ENCODE measurements at places on chromosomes 1 and 21.
A peak's percentile ranks its signal among the peaks of the same experiment; 100 is the strongest.

DNA sequence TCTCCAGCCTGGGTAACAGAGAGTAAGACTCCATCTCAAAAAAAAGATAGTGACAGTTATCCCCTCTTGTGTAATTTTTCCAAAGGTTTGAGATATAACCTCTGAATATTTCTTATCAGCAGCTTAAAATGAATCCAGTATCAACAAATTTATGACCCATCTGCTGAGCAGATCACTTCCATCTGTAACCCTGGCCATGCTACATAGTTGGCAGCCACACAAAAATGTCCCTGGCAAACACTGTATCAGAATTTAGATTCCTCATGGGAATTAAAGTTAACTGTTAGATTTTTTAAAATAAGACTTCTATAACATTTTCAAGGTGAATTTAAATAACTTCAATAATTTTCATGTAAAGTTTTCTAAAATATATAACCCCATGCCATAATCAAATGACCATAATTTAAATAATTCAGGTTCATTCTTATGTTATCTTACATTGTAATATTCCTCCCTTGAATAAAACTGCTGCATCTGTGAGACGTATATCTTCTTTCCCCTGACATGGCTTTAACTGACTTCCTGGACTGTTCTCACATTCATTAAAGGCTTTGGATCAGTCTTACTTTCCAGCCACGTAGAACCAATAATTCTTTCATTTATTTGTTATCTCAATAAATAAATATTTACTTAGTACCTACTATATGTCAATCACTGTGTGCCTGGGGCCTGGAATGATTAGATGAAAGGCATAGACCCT lies 5.3 kb upstream of the PRPF38B start:
- no peak for DNase-seq

GRCh38 chr1:156246241-156246780 lies 1.5 kb downstream of the PAQR6 start:
- DNase-seq: no peak

- DNase-seq: no peak
Observed at GRCh38 chr1:119840745-119841144, 29.5 kb upstream of the REG4 start.

DNA sequence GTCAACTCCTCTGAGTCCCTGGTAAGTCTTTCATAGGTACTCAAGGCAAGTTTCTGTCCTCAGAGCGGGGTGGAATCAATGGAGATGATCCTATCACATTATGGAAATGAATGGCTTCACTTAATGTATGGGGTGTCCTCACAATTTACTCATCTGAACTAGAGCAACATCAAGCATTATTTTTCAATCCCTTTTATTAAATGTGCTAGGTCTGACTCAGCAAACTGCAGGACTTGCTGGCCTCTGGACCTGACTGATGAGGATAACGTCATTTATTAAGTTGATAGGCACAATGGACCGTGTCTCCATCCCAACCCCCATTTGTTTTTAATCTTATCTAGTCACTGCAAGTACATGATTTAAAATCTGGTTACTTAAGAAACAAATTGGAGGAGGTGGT lies 259.2 kb downstream of the NUF2 start:
- DNase-seq: no peak

- no peak for DNase-seq
Observed at GRCh38 chr1:169094897-169095569, 11.5 kb upstream of the ATP1B1 start.

GRCh38 chr1:1906185-1907097 lies 8.6 kb upstream of the CALML6 start:
- peak; percentile 39 for DNase-seq

DNA sequence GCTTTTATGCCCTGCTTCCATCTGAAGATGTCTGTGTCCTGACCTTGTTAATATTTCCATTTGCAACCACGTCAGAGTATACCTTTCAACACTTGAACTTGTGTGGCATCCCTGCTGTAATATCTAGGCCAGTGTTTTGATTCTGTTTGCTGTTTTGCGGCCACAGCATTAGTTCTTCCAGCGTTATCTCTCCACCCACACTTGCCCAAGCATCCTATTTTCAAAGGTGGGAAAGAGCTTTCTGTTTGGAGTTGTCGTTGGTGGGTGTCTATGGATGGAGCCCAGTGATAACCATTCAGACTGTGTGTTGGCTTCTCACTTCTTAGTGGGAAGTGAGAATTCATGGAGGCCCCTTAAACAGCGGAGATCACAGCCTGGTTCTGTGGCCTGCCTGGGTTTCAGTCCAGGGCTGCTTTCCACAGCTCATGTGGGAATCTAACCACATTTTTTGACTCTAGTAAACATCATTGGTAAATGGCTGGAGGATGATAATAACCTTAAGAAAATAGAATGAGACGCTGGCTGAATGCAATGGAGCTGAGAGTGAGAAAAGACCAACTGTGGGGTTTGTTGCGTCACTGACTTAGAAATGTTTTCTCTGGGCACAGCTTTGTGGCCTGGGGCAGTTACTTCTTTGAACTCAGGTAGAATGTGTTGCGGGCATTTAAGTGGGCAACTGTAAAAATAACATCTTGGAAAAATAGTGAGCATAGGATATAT lies 7.6 kb downstream of the TENT5C start:
- no peak for DNase-seq

DNA sequence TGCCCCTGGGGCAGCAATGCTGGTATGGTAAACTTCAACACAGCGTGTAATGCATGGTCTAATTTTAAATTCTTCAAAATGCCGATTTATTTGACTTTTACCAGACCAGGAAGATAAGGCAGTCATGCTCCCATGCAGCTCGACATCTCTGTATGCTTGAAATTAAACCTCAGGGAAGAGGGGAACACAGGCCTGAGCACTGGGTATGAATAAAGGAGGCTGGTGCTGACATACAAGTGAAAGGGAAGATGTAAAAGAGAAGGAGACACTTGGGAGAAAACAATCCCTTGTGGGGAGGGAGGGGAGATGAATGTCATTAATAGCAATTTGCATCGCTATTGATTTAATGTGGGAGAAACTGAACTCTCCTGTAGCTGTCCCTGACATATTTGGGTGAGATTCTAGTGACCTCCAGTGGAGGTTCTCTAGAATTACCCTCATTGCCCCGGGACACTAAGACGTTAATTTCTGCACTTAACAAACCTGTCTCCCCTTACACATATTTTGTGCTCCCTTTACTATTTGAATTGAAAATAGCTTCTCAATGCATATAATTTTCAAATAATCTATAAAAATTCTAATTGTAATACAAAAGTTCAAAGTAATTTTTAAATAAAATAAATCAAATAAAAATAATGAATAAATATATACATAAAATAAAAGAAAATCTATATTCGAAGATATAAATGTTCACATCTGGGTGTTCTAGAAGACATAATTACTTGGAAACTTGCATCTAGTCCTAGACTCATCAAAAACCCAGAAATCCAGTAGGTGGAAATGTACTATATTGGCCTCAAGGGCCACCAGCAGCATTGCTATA lies 283.1 kb downstream of the LMX1A start:
- DNase-seq: no peak

DNA sequence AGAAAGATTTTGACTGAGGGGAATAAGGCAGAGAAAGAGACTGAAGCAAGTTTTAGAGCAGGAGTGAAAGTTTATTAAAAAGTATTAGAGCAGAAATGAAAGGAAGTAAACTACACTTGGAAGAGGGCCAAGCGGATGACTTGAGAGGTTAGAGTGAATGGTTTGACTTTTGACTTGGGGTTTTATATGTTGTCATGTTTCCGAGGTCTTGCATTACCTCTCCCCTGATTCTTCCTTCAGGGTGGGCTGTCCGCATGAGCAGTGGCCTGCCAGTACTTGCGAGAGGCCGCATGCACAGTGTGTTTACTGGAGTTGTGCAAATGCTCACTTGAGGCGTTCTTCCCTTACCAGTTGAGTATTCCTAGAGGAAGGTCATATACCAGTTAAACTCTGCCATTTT lies 13.0 kb upstream of the DENND2D start:
- no peak for DNase-seq

GRCh38 chr1:203152158-203153034 lies 23.2 kb downstream of the MYBPH start:
- DNase-seq: no peak

DNA sequence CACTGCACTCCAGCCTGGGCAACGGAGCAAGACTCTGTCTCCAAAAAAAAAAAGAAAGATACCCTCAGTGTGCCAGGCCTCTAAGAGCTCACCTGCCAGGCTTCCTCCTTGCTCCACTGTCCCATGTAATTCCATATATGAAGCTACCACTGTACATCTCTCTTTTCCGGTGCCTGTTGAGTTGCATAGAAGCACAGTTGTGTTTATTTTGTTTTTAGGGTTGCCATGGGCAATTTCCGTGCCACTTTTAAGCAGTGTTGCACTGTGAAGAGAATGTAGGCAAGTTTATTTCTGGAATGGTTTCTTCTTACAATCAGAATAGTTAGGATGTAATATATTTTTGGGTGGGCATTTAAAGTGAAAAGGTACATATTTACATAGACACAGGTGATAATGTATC lies 23.3 kb downstream of the MR1 start:
- DNase-seq: no peak

GRCh38 chr1:6417961-6418667 lies 1.6 kb downstream of the HES2 start:
- DNase-seq: no peak

DNA sequence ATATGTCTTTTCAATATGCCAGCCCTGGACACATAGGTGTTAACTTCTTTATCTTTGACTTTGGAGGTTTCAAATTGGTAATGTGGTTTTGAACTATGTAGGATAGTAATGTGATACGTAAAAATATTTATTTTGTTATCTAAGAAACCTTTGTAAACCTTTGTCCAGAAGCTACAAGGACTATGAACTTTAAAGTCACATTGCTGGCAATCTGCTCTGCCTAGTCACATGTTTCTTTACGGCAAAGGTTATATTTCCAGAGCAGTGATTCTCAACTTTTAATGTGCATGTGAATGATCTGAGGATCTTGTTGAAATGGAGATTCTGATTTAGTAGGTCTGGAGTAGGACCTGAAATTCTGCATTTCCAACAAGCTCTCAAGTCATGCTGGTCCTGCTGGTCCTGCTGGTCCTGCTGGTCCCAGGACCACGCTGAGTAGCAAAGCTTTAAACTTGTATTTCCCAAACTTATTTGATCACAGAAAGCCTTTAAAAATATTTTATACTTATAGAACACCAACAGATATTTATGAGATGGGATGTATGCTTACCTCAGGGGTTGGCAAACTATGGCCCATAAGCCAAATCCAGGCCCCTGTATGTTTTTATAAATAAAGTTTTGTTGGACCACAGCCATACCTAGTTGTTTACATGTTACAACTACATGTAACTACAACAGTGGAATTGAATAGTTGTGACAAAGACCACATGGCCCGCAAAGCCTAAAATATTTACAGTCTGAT lies 57.9 kb upstream of the QSOX1 start:
- DNase-seq: no peak

- no peak for DNase-seq
Observed at GRCh38 chr1:21451981-21452411, 12.1 kb downstream of the NBPF3 start.

- DNase-seq: no peak
Observed at GRCh38 chr1:54640863-54641836, at the start of gene MROH7. Gene MROH7, plus strand, starts transcription at chr1:54641786. Its CDS starts 11,141 bp downstream, at chr1:54652927.

DNA sequence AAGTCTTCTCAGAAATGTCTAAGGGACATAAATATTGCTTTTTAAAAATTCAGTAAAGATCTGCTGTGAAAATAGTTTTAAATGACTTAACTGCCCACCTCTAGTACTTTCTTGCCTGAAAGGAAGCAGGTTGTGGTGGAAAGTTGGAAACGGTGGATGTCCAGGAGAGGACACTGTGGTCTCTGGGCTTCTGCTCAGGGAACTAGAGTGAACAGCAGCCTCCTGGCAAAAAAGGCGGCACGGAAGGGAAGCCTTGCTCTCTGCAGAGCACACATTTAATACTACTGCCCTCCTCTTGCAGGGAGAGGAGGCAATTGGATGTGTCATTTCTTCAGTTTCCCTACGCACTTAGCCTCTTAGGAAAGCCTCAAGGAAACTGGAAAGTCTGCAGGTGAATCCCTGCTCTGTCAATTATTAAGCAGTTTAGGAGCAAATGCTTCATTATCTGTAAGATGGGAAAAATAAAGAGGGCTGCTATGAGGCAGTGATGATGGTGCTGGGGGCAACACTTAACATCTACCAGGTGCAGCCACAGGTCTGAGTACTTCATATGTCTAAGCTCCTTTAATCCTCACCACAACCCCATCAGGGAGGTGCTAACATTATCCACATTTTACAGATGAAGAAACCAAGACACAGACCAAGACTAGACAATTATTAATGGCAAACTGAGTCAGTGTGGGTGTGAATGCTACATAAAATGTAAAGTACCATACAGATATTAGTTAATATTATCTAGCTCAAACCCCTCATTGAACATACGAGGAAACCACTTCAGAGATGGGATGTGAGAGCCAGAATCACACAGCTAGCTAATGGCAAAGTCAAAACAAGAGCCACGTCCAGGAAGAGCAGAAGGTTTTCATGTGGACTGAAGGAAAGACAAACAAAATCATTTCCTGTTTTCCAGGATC lies 108.9 kb upstream of the ADAR start:
- no peak for DNase-seq

- no peak for DNase-seq
Observed at GRCh38 chr1:227894831-227895451, 52.8 kb downstream of the WNT9A start.

DNA sequence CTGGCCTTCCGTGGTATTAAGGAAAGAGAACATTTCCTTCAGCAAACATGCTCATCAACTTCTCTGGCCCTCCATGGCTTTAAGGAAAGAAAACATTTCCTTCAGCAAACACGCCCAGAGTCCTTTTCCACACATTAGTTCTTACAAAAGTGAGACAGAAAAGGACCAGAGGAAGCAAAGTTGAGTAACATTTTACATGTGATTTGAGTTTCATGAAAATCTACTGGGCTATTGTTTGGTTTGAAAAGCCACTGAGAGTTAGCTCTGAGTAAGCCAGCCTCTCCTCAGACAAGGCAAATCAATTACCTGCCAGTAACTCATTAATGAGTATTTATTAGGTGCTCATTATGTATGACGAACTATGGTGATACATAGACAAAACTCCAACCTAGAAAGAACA lies 78.0 kb downstream of the NID1 start:
- DNase-seq: no peak

GRCh38 chr1:18882486-18882885 lies 19.9 kb downstream of the ALDH4A1 start:
- no peak for DNase-seq

DNA sequence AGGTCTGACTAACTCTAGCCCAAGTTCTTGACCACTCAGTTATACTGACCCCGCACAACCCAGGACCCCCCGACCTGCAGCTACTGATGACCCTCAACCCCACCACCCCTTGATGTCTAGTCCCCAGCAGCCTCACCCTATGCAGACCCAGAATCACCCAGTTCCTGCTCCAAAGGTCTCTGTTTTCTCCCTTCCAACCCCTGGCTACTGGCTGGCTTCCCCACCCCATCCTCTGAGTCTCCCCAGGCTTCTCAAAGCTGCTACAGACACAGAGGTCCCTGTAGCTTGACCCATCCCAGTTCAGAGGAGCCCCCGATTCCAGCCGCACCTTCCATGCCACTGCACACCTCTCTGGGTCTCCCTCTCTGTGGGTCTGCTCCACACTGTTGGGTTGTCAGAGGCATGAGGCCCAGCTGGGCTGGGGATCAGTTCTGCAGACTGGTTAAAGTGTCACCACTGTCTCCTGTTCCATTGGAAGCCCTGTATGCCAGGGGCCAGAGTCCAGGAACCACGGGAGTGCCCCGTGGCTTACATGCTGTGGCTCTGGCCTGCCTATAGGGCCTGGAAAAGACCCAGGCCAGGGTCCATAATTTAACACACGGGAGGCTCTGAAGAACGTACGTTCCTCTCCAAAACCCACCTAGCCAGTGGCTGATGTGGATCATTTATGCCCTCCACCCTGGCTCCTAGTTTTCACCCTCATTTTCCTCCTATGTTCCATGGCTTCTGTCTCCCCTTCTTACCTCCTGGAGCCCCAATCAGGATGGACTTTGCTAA lies 497 bp downstream of the PKLR start:
- DNase-seq: no peak

Measured in stimulated activated CD4-positive, alpha-beta T cell treated with anti-CD3 and anti-CD28 coated beads, Interleukin-15, amount 100 ng/mL, for 1 hour (primary cell).